ENCODE measurements at places on chromosomes 2 and 18.

- DNase-seq: no peak
Observed at GRCh38 chr2:47602996-47603395, 179.9 kb upstream of the MSH6 start.

DNA sequence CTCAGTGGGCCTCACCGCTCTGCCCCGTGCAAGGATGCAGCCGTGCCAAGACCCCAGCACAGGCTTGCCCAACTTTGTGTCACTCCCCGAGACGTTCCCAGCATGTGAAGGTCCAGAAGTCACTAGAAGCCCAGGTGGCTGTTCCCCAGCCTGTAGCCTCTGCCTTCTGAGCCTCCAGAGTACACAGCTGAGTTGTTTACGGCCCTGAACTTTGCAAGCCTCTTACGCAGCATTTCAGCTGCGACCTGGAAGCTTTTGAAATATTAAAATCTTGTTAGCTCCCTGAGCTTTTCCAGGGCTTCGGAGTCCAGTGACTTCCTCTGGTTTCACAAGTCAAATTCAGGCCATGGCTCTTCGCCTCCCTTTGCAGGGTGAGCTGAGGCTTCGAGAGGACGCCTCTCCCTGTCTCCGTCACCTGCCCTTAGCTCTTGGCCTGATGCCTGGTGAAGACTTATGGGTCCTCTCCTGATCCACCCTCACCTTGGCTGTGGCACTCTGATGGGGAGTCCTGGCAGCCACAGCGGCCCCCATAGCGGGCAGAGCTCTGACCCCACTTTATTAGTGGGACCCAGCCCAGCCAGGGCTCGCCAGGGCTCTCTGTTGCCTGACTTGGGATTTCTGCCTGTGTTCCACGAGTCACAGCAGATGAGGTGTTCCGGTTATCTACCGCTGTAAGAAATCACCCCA lies 76.5 kb upstream of the HPCAL1 start:
- no peak for DNase-seq

DNA sequence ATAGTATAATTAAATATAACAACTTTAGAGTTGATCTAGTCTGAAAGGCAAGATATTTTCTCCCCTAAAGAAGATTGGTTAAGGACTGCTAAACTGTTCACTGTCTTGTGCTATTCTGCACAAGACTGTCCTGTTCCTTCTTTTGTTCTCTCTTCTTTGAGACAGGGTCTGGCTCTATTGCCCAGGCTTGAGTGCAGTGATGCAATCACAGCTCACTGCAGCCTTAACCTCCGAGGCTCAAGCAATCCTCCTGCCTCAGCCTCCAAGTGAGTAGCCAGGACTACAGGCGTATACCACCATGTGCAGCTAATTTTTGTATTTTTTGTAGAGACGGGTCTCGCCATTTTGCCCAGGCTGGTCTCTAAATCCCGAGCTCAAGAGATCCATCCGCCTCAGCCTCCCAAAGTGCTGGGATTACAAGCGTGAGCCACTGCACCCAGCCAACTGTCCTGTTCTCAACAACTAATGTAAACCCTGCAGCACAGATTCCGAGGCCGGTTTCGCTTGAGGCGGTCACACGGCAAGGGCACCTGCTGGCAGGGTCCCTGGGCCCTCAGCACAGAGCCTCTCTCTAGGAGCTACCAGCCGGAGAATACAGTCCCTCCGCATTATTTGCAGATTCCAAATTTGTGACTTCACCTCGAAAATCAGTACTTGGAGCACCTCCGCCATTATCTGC lies 16.4 kb downstream of the PXDN start:
- DNase-seq: no peak

DNA sequence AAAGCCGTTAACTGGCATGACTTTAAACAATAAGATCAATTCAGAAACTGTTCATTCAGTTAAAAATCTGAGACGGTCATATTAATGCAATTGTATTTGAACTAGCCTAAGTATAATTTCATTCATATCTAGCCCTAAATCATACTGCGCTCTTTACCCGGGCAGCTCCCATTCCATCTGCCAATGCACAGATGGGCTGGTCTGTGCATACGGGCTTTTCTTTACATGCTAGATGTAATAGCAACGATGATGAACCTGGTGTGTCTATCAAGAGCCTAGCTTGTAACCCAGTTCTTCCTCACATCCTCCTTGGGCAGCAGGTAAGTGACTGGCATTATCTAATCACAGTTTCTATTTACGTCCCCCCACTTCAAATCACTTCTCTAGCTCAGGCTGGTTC lies 631.5 kb upstream of the KLHL29 start:
- DNase-seq: no peak

GRCh38 chr2:133453032-133453431 lies 115.2 kb downstream of the NCKAP5 start:
- no peak for DNase-seq

- DNase-seq: no peak
Observed at GRCh38 chr2:86488561-86489250, 47.5 kb downstream of the KDM3A start.

DNA sequence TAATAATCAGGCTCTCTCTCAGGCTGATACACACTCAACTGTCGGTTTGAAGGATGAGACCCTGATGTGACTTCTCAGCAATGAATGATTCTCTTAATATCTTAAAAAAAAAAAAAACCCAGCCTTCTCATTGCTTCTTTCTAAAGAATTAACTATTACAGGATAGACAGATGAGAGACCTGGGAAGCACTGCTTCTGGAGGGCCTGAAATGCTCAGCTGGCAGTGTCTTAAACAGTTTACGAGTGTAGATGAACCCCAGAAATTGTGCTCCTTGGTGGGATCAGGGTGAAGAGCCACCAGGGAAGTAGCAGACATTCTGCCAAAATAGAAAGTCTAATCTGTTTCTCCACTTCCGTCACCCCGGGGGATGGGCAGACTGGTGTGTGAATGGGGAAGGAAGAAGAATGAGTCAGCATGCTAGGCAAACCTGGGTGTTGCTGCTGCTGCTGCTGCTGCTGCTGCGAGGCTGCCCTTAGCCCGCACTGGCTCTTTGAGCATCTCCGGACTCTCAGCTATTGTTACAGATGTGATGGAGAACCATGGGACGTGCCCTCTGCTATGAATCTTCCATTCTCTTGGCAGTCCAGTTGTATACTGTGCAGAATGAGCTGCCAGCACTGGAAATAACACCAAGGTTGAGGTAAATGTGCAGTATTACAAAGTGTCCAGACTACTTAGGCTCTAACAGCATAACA lies 158.4 kb downstream of the SETBP1 start:
- no peak for DNase-seq

DNA sequence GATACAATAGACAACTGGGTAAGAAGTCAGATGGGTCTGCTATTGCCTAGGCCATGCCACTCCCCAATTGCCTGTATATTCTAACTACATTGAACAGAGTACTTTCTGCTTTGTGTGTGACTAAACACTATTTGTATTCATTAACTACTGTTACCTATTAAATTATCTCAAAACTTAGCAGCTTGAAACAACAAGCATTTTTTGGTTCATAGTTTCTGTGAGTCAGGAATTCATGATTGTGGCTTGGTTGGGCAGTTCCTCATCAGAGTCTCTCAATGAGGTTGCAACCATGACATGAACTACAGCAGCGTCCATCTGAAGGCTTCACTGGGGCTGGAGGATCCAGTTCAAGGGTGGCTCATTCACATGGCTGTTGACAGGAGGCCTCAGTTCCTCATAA lies 205.7 kb downstream of the EN1 start:
- DNase-seq: no peak

- no peak for DNase-seq
Observed at GRCh38 chr18:23552505-23552904, 33.8 kb downstream of the NPC1 start.

GRCh38 chr18:34219651-34220050 lies 5.1 kb downstream of the NOL4 start:
- no peak for DNase-seq

DNA sequence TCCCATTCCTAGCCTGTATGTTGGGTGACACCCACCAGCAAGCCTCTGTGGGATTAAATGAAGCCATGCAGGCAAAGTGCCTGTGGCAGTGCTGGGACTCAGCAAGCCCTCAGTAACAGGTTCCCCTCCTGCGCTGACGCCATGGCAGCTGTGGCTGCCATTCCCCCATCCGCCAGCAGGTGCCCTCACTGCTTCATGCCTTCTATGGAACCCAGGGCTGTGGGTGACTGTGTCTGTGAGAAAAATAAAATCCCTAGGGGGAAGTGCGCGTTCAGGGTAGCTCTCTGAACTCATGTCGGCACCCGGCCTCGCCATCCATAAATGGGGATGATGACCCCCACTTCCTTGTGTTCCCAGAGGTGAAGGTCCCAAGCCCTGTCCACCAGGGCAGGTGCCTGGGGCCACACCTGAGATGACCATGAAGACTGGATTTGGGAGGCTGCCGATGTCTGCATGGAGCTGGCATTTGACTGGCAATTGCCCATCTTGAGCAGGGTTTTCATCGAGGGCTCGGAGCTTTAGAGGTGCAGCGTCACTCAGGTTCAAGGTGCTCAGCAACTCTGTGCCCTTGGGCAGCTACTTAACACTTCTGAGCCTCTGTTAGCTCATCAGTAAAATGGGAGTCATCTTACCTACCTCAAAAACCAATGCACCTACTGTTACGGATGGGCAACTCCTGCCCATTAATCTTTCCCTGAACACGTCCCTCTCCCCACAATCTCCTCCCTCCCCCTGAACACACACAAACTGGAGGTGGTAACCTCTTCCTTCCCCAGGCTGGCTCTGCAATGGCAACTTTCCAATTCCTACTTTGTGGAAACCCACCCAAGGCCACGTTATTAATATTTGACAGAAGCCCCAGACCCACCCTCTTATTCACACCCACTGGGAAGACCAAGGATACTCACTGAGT lies 2.9 kb upstream of the MAL start:
- DNase-seq: no peak

DNA sequence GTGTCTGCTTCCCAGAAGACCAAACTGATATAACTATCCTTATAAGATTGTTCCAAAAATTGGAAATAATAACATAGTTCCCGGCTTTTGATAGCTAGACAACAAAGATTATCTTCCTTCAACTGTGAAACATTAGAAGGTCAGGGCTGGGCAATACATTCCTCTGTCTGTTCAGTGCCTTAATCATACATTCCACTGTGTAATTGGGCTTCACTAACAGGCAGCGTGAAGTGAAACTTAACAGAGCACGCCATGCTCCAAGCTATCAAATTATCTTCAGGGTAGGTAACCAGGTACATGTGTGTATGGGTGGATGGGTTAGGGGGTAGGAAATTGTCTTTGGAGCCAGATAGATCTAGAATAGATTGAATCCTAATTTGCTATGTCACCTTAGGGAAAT lies 23.5 kb upstream of the ARL5A start:
- DNase-seq: no peak
